ENCODE measurements at places on chromosomes 11 and 22.

GRCh38 chr22:30902496-30903357, 65.8 kb downstream of the MORC2 start:
- no peak for DNase-seq

DNA sequence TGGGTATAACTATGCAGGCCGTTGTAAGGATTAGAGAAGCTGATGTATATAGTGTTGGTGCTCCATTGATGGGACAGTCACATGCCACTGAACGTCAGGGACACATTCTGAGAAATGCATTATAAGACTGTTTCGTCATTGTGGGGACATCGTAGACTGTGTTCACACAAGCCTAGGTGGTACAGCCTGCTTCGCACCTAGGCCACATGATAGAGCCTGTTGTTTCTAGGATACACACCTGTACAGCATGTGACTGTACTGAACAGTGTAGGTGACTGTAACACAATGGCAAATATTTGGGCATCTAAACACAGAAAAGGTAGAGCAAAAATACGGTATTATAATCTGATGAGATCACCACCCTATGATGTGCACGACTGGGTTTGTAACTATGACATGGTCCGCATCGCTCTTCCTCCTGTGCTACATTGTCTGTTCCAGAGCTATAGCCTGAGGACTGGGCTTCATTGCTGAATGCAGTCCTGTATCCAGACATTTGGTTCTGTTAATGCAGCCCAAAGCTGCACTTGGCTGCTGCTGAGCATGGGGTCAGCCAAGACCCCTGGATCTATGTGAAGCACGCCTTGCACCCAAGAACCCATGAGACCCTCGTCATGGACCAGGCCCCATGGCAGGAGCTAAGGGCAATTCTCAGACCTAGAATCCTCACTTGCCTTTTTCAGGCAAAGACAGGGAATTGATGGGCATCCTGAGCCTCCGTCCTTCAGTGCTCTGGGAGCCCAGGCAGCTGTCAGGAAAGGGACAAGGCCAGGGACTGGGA, 51.1 kb upstream of the THY1 start:
- DNase-seq: no peak

DNA sequence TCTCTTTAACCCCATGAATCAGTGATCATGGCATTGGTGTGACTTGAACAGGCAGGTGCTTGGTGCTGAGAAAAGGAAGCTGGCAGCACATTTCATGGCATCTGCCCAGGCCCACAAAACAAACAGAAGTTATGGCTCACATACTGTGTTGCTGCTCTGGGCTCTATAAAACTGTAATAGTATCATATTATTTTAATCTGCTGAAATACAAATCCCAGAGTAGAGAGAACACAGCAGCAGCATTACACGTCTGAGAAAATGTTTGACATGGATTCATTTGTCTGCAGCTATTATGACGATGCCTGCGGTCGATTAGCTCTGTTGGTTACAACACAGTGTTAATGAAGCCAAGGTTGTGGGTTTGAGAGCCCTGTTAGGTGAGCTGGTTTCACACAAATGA, 80.8 kb downstream of the ALX4 start:
- no peak for DNase-seq

DNA sequence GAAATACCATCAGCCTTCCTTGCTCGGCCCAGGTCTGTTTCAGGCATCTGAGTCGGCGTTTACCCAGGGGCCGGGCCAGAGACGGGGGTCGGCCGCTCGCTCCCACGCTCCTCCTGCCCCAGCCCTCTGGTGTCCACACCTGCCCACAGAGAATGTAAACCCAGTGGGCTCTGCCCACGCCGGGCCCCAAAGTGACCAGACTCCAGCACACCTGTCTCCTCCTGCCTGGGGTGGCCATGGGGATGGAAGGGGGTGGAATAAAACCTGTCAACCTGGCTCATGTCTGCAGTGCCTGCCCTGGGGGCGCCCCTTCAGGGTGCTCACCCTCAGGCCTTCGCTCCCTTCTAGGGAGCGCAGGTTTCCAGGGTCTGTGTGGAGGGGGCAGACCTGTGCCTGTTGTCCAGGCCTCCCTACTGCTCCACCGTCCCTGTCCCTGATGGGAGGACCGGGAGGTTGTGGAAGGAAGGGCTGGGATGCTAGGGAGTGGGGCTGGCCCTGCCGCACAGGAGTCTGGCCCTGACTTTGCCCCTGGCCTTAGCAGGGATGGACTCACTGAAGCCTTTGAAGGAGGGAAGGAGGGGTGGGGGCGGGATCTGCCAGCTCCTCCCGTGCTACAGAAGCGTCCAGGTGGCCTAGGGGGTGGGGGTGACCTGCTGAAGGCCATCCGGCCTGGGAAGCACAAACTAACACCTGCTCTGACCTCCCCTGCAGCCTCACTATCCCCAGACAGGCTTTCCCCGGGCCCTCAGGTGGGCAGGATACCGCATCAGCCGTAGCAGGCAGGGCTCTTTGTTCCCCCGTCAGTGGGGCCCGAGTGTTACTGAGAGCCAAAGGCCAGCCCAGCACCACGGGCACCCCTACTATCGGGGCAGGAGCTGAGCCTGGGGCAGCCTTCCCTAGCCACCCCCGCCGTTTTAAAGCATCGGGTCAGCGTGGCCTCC, 14.7 kb upstream of the ARHGAP8 start:
- DNase-seq: no peak

GRCh38 chr11:120057028-120057330, 80.9 kb downstream of the TRIM29 start:
- DNase-seq: no peak

DNA sequence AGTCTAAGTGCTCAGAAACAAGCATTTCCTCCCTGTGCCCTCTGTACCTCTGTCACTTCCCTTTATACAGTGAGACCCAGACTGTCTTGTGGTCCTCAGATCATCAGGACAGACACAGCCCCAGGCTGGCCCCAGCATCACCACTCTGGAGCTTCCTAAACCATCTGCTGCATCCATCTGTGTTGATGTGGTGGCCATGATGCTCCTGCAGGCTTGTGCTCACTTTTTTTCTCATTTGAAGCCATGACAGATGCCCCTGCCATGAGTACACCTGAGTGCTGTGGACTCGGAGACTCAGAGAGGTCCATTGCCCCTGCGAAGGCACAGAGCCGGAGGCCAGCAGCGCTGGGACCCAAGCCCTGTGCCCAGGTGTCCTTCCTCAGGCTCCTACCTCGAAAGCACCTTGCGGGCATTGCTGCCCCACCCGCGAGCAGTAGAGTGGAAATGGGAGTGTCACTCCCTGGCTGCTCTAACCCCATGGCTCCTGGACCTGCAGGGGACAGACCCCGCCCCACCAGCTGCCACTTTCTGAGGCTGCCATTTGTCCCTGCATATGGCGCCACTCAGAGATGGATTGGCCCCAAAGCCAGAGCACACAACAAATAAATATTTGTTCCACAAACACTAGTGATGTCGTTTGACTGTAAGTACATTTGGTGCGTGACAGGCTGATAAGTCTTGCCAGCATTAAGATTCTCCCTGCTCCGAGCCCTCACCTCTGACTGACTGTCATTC, 593.5 kb downstream of the TBC1D22A start:
- DNase-seq: no peak

DNA sequence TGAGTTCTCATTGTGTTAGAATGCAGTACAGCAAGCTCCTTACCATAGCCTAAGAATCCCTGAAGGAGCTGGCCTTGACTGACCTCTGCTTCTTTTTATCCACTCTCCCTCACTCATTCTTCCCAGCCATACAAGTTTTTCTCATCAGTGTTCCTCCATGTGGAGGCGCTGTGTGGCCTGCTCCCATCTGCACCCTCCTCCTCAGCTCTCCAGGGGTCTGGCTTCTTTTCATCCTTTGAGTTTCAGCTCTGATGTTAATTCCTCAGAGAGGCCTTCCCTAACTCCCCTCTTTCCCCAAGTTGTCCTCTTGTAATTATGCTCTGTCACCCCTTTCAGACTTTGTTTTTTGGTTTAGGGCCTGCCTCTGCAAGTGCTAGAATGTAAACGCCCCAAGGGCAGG, 144.8 kb downstream of the WNT7B start:
- DNase-seq: no peak

GRCh38 chr11:29657709-29658108, 359.1 kb downstream of the KCNA4 start:
- DNase-seq: no peak

- no peak for DNase-seq
Measured at GRCh38 chr22:26115266-26115665, 54.0 kb upstream of the SEZ6L start.

GRCh38 chr11:100730266-100730665, 43.2 kb downstream of the ARHGAP42 start:
- DNase-seq: no peak

- DNase-seq: no peak
Measured at GRCh38 chr11:34609187-34609751, 11.6 kb upstream of the EHF start.

DNA sequence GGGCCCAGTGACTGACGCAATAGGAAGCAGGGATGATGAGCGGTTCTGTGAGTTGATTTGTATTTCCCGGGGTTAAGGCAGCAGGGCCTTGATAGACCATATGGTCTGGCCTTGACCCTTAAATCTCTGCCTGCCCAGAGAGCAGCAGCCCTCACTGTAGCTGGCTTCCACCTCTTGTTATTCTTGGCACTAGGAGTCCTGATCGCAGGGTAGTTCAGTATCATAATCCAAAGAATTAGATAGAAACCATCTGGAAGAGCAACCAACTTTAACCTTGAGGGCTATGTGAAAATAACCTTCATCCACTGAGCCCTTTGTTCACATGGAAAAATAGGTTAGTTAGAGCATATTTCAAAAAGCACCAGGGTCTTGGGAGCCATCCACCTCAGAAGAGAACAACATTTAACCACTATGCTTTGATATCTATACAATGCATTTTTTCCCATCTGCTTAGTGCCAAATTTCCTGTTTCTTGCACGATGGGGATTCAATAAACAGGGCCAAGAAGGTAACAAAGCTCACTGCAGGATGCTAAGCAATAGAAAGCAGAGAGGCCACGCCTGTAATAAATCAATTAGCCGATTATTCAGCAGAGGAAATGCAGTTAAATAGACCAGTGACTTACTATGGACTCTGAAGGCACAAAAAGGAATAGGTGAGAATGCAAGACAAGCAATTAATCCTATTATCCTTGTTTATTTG, 761.3 kb downstream of the OPCML start:
- no peak for DNase-seq

DNA sequence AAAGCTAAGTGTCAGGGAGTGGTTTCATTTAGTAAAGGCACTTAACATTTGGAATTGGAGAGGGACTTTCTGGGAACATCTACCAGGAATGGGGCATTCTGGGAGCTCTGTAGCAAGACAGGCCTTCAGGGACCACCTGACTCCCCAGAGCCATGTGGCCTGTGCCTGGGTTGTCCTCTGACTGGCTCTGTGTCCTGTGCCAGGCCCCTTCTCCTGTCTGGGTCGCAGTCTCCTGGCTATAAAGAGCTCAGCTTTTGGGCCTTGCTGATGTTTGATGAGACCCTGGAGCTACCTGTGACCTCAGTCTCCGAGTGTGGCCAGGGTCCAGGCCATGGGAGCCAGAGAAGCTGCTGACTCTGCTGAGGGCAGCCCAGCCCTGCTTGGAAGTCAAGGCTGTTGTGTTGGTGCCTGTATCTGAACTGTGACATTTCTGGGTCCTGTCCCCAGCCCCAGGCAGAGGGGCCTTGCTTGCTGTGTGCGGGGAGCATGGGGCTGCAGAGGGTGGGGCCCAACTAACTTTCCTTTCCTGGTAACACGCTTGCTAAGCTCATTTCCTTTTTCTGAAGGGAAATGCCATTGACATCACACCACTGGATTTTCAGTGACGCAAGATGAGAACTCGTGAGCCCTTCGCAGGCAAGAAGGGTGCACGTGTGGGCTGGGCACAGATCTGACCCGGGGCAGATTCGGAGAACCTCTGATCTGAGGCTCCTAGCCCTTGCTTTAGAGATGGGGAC, 41.3 kb downstream of the LRRC32 start:
- DNase-seq: no peak

DNA sequence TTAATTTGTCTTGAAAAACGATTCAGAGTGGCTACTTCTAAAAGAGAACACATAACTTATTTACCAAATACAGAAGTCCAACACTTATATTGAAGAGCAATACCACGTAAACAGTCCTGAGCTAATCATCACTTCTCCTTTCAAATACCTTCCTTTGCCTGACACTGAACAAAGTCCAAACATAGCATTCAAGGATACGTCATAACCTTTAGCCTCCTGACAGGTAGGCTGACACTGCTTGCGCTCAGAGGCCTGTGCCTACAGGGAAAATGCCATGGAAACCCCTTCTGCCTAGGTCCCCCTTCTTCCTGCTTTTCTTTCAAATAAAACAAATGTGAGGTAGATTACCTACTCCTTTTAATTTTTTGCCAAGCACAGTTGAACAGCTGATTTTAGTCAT, 510.0 kb downstream of the INSC start:
- no peak for DNase-seq

DNA sequence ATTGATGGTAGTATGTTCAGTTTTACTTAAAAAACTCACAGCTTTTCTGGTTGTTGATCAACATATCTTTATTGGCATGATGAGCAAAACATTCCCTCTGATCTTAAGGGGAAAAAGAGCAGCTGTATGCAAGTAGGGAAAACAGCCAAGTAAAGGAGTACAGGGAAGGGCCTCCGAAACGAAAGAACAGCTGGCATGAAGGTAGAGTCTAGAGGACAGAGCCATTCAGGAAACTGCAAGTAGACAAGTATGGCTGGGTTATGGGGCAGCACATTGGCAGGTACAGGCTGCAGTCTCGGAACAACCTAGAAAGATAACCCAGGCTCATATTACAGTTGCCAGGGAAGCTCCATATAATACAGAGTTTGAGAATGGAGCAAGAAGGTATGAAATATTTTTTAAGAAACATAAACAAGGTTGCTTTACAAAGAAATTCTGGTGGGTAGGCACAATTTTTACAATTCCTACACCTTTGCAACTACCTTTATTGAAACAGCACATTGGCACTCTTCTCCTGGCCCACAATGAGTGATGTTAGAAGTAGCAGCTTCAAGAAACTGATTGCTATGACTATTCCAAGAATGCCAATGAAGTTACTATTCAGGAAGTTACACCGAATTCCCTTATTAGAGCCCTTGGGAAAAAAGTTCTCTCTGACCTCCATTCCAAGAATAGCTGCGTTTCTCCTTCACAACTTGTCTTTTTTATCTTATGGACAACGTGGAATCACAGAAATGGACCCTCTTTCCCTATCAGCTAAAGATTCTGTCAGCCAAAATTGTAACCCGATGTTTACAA, 45.2 kb downstream of the LGR4 start:
- no peak for DNase-seq

GRCh38 chr11:94662065-94662779, 95.1 kb downstream of the PIWIL4 start:
- no peak for DNase-seq

GRCh38 chr22:50703726-50704509, 31.3 kb downstream of the SHANK3 start:
- no peak for DNase-seq

- DNase-seq: no peak
Measured at GRCh38 chr11:40722179-40722795, 737.2 kb downstream of the LRRC4C start.

- no peak for DNase-seq
Measured at GRCh38 chr22:24977370-24978221, 25.1 kb downstream of the KIAA1671 start.
